Neuronal stem cell (in vitro differentiated cells): ENCODE measurements at places on chromosomes 16 and 17.

DNA sequence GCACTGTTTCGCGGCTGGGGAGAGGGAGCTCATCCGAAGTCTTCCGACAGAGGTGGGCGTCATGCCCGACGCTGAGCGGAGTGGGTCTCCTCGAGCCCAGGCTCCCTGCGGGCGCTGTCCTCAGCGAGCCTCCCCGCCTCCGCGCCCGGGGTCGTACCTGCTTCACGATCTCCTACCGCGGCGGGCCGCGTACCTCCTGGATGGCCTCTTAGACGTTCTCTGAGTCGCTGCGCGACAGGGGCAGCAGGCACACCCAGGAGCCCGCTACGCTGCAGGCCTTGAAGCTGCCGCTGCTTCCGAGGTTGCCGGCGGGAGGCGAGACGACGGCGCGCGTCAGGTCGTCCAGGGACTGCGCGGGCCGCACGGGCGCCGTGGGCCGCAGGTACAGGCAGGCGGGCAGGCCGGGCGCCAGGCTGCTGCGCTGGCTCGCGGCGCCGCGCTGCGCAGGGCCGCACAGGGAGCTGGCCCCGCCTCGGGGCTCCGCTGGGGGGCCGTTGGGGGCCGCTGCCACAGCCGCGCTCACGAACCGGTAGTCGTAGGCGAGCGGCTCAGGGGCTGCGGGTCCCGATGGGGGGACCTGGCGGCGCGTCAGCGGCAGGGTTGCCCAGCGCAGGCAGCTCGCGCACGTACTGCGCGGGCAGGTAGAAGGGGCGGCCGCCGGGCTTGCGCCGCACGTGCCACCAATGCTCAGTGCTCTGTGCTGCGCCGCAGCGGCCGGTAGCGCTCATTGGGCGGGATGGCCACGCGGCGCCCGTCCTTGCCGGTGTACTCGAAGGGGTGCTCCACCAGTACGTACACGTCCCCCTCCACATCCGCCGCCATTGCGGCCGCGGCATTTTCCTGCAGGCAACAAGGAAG lies 116.4 kb upstream of the SMURF2 start:
- H3K4me3 ChIP-seq, result peak overlapping the region; percentile 65
- H3K27me3 ChIP-seq, result peaks cover 43% of the 10 kb centered on the region
- no peak for DNase-seq

- no peaks in the 10 kb centered on the region for H3K4me1 ChIP-seq
- DNase-seq, result no peak
- H3K27ac ChIP-seq, result no peak overlapping the region
- H3K27me3 ChIP-seq, result no peaks in the 10 kb centered on the region
- H3K4me3 ChIP-seq, result no peak overlapping the region
These were observed 36.9 kb downstream of the SOST start for GRCh38 chr17:43721537-43722268.

DNA sequence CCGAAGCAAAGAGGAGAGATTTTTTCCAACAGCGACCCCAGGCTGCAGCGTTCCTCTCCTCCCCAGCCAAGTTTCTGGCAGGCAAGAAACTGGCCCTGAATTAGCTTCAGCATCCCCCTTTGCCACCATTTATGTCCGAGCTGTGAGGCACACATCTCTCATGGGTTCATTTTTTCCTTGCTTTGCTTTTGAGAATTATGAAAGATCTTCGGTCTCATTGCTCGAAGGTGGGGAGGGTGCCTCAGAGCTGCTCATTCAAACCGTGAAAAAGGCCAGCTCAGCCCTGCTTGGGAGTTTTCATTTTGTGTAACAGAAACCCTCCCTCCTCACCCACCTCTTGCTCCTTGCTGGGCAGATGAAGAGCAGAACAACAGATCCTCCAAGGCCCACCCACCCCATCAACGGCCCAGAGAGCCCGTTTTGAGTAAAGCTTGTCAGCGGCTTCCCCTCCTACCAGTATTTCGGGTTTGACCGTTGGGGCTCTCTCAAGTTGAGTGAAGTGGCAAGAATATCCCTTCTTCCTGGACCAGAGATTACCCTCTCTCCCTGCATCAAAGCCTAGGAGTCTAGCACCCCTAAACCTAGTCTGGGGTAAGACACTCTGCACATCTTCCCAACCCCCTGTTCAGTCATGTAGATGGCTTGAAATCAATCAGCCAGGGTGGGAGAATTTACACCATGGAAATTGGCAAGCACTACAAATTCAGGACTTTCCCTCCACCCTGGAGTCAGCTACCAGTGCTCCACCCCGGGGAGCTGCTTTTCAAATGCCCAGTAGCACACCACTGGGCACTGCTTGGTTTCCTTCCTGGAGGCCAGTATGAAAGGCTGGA lies 1.8 kb downstream of the CCR7 start:
- no peak overlapping the region for H3K4me3 ChIP-seq
- H3K27me3 ChIP-seq, result no peaks in the 10 kb centered on the region
- no peaks in the 10 kb centered on the region for H3K36me3 ChIP-seq
- DNase-seq, result no peak
- peaks cover 12% of the 10 kb centered on the region for H3K4me1 ChIP-seq

- DNase-seq, result no peak
- H3K4me3 ChIP-seq, result no peak overlapping the region
- peaks cover 47% of the 10 kb centered on the region for H3K4me1 ChIP-seq
- no peaks in the 10 kb centered on the region for H3K27me3 ChIP-seq
- H3K27ac ChIP-seq, result no peak overlapping the region
These were observed 129.9 kb downstream of the MGAT5B start for GRCh38 chr17:76997981-76998531.
